Caki2 (cell line): ENCODE measurements at places on chromosomes 13 and 19.
A peak's percentile ranks its signal among the peaks of the same experiment; 100 is the strongest.

GRCh38 chr13:25253702-25254101 is 33.6 kb downstream of the MTMR6 start:
- peak; percentile 44 for DNase-seq

DNA sequence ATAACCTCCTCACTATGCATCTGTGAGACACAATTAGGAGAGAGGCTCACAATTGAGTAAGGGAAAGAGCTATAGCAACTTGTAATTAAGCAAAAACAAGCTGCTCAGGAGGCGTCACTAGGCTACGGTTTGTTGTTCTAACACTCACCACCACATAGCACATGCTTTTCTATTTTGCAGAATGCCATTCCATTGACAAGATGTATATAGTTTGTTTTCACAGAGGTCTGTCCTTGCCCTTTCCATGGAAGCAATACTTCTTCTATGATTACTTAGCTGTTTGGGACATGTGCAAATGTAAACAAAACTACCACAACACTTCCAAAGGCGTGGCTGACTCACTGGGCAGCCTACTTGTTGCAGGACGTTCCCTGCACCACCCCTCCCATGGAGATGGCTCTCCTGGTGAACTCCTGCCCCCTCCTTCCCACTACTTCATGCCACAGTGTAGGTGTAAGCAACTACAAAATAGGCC is 33.9 kb upstream of the FAM216B start:
- peak; percentile 69 for DNase-seq

DNA sequence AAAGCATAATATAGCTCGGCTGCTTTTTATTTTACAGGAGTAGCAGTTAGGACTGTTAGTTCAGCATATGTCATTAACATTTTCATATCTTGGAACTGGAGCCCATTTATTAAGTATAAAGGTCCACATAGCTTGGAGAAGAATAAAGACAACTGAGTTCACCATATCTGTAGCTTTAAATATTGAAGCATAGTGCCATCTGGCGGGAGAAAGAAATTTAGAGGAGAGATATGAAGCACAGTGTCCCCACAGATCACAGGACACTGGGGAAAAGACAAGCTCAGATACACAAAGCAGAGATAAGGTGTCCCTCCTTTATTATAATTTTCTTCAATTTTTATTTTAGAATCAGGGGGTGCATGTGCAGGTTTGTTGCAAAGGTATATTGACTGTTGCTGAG is 104.7 kb upstream of the FREM2 start:
- DNase-seq: peak; percentile 22

DNA sequence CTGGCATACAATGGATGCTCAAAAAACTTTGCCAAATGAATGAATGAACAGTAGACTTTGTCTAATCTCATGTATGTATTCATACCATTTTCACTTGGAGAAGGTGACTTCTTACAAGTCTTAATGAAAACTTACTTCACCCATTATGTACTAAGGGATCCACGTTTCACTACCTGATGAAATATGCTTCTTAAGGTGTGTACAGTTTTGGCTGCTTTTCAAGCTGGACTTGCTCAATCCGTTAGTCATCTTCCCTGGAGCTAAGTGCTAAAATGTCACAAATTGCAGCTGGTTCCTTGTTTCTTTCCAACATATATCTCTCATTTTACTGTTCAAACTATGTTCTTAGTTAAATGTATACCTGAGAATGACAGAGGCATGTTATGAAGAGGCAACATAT is 4.2 kb upstream of the CCNA1 start:
- DNase-seq: no peak

GRCh38 chr19:29285878-29286277 is 72.9 kb upstream of the UQCRFS1 start:
- DNase-seq: no peak

DNA sequence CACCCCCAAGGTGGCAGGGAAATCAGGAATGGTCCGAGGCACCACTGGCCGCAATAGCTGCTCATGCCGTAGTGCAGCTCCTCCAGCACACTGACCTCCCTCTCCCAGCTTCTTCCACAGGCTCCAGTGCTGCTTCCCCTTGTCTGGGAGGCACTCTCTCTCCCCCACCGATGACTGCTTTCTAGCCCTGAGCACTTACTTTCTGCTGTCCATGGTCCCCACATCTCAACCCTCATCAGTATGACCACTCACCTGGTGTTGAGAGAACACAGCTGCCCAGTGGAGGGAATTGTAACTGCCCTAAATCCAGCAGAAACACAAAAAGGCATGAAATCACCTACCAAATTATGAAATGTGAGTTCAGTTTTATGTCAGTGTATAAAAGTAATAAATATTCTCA is 28.9 kb upstream of the TPP2 start:
- DNase-seq: no peak

GRCh38 chr19:7545904-7546303 is 10.4 kb downstream of the PNPLA6 start:
- no peak for DNase-seq

DNA sequence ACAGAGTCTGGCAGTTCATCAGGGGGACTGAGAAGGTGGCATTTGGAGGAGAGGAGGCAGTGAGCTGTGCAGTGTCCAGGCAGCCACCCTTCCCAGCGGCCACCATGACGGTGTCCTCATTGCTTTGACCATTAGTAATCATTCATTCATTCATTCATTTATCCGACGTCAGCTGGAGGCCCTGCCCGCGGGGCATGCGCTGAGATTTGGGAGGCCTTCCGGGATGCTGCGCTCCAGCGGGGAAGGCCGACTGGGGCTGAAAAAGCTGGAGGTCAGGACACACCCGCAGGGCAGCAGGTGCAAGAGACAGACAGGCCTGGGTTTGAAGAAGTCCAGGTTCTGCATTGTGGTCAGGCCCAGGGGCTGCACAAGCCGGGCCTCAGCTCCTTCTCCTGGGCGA is 8.9 kb downstream of the TTYH1 start:
- DNase-seq: no peak

- DNase-seq: peak; percentile 62
These were observed 28.5 kb upstream of the NPAS1 start for GRCh38 chr19:46990991-46991676.

DNA sequence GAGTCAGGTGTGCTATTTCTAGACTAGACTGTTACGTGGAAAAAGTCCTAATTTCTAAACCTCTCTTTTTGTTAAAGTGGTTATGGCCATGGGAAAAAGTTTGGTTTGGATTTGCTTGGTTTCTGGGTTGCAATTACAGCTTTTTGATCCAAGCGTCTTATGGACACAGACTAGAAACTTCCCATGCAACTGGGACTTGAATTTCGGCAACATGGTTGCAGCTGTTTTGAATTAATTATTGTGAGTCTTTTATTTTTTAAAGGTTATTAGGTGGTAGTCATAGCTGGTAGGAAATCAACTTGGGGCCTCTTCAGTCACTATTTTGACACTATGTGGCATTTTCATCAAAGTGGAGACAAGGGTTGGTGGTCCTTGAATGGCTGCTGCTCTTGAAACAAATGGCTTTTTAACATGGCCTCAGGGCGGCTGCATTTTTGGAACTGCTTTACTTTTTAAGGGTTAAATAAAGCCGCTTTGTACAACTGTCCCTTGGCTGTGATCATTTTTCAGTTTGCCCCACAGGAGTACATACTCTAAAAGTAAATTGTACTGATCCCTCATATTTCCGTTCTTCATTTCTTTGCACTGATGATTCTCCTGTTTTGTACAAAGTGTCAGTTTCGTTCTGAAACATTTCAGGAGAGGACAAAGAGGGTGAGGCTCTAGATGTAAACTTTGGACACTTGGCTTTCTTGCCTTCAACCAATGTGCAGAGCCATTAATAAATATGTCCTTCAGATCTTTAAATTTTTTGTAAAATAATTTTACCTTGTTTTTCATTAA is 15.9 kb downstream of the HNRNPM start:
- no peak for DNase-seq

DNA sequence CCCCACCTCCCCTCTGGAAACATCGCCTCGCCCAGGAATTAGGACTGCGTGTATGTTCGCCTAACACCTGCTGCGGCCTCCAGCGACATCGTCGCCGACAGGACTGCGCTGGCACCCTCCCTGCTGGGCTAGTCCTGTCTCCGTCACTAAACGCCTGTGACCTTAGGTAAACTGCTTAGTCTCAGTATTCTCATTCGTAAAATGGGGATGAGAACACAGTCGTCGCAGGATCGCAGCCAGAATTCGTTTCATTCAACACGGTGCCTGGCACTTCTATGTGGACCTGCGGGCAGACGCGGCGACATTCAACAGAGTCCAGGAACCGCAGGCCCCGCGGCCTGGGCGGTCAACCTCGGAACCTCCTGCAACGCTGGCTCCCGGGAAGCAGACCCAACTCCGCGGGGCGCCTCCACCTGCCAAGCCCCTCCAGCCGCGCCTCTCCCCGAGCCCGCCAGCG is 485 bp downstream of the CRYL1 start:
- DNase-seq: peak; percentile 44
